HepG2 (cell line): ENCODE measurements at places on chromosomes 4 and X. TPM values are rescaled to one million over a fixed set of nuclear protein-coding genes. Genes with fewer than 3 reads are reported as not detected.

DNA sequence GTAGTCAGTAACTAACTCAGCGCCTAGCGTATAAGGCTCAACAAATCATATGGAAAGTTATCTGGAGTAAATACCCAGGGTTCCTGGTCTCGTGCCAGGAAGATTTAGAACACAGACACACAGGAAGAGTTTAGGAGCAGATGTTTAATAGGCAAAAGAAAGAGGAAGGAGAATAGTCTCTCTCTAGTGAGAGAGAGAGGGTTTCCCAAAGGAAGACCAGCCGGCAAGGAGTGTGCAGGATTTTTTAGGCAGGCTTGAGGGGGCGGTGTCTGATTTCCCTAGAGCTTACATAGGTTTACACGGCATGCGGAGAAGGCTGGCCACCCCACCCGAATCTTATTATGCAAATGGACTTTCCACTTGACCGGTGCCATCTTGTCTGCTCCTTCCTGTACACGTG lies 284.0 kb upstream of the FRG1 start:
- no peak for DNase-seq

The ARAF gene
- total RNA-seq: 15.0 and 18.0 TPM in 2 replicates

- DNase-seq: peak; percentile 27
These were observed at the start of gene PDLIM3 for GRCh38 chr4:185534866-185535611. TSS of gene PDLIM3 (minus strand) at chr4:185535507. CDS start at chr4:185535434, 73 bp downstream.

The ZCCHC18 gene
- 0.18 TPM in 1 of 2 replicates, not detected in the other for total RNA-seq

- no peak for DNase-seq
These were observed 146.6 kb upstream of the PBDC1 start for GRCh38 chrX:76026292-76026691.

DNA sequence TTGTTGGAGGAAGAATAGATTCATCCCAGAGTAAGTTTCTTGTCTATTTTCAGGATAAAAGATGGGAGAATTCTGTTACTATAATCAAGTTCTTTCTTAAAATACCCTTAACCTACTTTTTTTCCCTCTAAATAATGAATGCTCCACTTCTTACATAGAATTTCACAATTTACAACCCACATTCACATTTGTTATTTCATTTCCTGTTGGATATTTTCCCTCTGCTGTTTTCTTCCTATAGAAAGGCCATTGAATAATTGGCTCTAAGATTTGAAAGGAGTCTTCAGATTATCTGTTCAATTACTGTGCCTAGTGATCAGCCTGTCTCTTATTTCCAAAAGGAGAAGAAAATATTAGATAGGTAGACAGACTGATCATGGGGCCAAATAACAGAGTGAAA lies 79.7 kb downstream of the CPE start:
- no peak for DNase-seq

- no peak for DNase-seq
These were observed 2.2 kb upstream of the VGLL1 start for GRCh38 chrX:136529795-136530194.

DNA sequence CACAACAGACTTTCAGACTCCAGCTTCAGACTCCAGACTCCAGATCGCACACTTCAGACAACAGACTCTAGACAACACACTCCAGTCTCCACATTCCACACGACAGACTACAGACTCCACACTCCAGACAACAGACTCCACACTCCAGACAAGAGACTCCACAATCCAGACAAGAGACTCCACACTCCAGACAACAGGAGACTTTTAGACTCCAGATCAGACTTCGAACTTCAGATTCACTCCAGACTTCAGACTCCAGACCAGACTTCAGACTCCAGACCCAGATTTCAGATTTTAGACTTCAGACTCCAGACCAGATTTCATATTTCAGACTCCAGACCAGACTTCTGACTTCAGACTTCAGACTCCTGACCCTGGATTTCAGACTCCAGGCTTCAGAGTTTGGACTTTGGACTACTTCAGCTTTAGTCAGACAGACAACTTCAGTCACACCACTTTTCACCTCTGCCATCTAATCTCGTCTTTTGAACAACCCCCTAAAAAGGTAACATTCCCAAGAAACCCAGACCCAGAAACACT lies 29.0 kb upstream of the TLR2 start:
- peak; percentile 6 for DNase-seq

DNA sequence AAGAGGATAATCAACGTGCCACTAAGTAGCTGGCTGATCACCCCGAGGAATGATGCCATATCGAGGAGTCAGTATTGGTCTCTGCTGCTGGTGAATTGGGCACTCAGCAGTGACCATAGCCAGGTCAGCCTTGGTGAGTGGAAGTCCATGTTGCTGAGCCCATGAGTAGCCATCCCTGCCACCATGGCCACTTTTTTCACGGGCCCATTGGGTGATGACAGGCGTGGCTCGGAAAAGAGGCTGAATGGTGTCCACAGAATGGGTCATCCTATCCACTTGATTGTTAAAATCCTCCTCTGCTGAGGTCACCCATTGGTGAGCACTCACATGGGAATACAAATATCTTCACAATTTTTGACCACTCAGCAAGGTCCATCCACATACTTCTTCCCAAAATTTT lies 114.4 kb downstream of the UBE2NL start:
- no peak for DNase-seq

DNA sequence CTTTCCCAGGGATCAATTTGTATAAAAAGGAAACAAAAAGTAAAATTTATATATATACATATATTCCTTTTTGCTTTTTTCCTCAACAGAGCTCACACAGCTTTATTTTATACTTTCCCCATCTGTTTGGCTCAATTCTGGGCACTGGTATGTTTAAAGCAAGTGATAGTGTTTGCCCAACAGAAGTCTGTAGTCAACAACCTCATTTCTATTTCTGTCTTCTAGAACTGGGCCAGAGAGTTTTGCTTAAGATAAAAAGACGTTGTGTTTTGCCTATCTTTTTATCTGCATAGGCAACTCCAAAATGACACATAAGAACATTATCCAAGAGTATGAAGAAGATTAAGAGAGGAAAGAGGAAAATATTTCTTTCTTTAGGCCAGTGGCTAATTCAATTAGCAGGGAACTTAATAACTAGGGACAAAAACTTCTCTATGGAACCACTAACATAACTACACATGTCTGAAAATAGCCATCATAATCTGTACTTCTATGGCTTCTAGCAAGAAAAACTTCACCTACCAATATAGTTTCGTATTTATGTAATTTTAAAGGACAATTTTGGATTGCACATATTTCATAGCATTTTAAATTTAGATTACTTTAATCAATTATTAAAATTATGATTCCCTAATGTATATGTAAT lies 1300.5 kb downstream of the ARAP2 start:
- DNase-seq: no peak

The DGAT2L6 gene
- not detected in 2 replicates for total RNA-seq

DNA sequence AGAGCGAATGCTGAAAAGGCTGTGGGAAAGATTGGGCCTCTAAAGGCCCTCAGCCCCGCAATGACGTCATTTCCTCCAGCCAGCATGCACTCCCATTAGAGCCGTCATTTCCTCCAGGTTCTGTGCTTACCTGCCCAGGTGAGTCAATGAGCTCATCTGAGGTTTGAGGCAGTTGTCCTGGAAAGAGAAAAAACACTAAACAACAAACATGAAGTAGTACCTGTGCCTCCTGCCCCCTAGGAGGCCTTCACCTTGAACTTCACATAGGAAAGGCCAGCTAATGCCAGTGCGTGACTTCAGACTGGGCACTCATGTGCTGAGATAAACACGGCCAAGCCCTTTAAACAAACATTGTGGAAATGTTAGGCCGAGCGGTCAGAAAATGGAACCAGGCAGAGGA lies 55.9 kb downstream of the FHDC1 start:
- no peak for DNase-seq

DNA sequence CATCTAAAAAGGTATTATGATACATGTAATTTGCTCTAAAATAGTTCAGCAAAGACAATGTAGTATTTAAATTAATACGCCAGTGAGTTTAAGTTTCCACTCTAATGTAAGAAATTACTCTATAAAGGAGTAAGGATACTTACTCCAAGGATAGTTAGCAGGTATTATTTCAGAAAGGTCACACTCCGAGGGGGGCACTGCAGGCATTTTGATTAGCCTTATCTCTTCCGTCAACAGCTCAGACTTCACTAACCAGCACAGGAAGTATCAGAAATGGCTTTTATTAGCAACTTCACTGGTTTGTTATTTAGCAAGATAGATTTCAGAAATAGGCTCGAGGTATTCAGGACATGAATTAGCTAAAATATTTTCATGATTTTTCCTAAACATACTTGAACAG lies 127.0 kb downstream of the COX18 start:
- no peak for DNase-seq
